ENCODE measurements at places on chromosomes 4 and X.

GRCh38 chrX:104118765-104119164 is 6.4 kb downstream of the ZCCHC18 start:
- no peak for DNase-seq

- no peak for DNase-seq
Measured at GRCh38 chrX:28880136-28880535, 292.9 kb downstream of the IL1RAPL1 start.

DNA sequence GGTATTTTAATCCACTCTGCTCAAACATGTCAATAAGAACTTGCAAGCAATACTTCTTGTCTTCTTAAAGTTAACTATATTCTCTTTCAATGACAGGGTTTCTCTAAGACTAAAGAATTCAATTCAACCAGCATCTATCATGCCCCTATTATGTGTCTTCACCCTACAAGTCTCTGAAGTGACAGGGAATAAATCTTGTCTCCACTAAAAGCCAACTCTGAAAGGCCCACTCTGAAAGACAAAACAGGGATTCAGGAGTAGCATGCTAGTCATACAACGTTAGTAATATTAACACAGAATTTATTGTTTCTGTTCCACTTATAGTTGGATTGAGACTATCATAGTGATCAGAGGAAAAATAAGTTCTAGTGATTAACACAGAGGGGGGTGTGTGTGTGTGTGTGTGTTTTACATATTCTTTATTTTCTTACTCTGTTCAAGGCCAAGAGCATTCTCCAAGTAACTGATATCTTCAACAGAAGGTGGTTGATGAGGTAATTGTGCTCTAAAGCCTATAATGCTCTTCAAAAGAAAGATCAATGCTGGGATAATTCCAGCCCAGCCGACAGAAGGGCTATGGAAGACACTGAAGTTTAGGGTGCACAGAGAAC is 122.4 kb upstream of the DCLK2 start:
- DNase-seq, result no peak

DNA sequence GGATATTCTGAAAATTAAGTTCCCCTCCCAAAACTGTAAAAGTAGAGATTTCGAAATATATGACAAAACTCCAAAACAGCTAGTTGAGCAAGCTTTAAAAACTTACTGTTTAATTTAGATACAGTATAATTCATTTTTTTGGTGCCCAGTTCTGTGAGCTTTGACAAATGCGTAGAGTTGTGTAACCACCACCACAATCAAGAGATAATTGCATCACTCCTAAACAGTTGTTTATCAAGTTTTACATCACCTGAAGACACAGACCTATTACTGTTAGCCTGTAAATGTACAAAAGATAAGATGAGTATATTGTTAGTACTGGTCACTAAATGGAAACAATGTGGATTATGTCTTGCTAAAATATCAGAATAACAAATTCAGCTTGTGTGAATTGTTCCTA is 62.3 kb downstream of the ALG13 start:
- no peak for DNase-seq

GRCh38 chrX:155293771-155294170 is 29.5 kb upstream of the RAB39B start:
- DNase-seq, result no peak

GRCh38 chr4:133668061-133668851 is 519.2 kb downstream of the PCDH10 start:
- DNase-seq, result no peak

GRCh38 chr4:147175460-147176025 is 229.9 kb upstream of the TTC29 start:
- DNase-seq, result no peak

DNA sequence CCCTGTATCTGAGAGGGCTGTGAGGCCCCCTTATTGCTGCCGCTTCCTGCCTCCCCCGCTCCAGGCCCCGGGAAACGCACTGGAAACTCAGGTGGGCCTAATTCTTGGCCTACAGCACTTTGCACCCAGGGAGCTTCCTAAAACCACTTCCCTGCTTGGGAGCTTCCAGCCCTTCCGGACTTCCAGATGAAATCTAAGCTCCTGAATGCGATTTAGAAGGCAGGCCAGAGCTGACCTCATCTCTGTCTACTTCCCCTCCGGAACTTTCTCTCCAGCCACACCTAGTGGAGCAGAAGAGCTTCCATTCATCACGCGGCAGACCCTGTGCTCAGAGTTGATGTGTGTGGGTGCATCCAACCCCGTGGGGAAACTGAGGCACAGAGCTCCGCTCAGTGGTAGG is 84.2 kb downstream of the SORCS2 start:
- DNase-seq, result no peak

GRCh38 chrX:38935561-38935960 is 134.3 kb downstream of the MID1IP1 start:
- no peak for DNase-seq

- no peak for DNase-seq
Measured at GRCh38 chrX:155434906-155435743, 23.3 kb downstream of the F8A3 start.

DNA sequence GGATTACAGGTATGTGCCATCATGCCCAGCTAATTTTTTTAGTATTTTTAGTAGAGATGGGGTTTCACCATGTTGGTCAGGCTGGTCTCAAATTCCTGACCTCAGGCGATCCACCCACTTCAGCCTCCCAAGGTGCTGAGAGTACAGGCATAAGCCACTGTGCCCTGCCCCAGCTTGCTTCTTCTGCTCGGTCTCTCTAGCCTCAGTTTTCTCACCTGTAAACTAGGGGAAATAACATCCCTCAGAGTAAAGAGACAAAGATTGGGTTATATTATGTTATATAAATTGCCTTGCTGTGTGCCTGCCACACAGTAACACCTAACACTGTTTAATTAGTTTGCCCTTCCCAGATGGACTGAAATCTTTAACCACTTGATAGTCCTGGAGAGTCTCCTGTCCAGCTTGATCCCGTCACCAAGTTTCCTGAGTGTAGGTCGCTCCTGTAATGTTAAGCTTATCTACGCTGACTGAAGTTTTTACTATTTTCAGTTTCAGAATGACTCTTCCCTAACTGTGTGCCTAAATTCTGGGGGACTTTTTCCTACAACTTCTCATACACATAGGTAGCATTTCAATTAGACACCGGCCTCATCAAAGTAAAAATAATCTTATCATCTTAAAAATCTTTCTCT is 412.7 kb upstream of the TENM3 start:
- DNase-seq, result no peak

DNA sequence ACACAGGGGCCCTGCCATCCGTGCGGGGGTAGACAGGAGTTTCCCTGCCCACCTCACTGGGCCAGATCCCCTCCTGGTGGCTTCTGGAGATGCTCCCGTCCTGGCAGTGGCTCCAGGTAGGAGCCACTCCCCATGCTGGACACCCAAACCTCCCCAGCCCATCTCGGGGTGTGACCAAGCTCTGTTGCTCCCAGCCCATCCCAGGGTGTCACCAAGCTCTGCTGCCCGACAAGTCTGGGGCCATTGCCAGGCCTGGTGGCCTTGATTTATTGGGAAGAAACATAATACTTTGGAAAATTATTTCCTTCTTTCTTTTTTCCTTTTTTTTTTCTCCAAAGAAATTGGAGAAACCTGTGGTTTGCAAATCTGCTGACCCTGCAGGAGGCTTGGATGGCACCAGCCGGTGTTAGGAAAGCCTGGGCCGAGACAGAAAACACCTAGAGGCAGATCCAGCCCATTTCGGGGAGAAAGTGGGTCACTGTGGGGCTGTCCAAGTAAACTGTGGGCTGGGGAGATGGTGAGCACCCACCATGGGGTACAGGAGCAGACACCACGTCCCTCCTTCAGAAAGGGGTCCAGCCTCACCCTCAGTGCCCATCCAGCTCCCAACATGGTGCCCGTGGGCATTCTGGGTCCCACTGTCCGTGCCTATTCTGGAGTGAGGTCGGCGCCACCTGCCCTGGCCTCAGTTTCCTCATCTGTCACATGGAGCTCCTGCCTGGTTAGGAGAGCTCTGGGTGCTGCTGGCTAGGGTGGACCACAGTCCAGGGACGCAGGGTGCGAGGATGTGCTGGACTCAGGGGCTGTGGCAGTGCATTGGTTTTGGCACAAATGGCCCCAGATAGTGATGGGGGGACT is 59.4 kb upstream of the ADRA2C start:
- DNase-seq, result no peak

GRCh38 chr4:174041555-174042105 is 241.8 kb downstream of the FBXO8 start:
- DNase-seq, result no peak

GRCh38 chrX:134607523-134607922 is 50.7 kb downstream of the PLAC1 start:
- no peak for DNase-seq

DNA sequence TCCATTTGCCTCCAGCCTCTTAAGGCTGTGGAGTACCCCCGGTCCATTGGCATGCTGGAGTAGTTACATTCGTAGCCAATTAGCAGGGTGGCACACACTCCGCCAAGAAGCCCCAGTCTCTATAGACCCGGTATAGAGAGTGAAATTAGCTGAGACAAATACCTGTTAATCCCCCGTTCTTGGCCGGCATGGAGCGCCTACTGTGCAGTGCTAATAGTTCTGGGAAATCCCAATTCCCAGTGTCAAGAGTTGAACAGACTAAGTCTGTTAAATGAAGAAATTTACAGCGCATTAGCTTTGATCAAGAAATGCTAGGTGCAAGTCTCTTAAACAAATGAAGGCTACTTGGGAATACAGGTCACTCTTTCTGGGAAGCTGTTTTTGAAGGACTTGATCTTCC is 127.8 kb upstream of the ARX start:
- DNase-seq, result no peak

DNA sequence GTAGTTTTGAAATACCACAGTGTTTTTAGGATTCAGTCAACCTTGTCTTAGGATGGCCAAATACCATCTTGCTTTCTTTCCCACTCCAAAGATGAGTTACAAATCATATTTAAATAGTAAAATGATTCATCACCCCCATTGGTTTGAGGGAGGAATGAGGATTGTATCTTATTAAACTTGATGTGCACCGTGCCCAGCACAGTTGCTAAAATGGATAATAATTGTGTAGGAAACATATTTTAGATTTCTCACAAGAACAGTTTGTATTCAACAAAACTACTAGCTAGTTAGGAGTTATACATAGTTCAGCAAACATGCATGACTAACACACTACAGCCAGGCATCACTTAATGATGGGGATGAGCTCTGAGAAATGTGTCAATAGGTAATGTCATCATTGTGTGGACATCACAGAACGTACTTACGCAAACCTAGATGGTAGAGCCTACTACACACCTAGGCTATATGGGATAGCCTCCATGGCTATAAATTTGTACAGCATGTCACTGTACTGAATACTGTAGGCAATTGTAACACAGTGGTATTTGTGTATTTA is 245.4 kb downstream of the FBXW7 start:
- no peak for DNase-seq

DNA sequence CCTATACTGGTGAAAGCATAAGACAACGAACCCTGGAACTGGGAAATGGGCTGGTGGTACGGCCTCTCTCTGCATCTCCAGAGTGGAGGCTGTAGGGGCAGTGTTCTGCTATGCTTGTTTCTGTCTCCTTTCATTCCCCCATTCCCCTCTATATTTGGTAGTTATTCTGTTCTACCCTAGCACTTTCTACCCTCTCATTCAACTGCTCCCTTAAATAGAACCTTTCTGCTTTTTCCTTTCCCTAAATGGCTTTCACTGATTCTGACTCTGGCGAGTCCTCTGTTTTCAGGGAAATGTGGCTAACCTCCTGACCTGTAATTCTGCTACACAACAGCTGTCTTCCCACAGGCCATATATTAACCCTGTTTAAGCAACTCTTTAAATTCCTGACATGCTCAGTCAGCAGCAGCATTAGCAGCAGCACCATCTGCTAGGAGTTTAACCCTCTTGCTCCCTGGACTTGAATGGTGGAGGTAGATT is 94.2 kb downstream of the CXCL13 start:
- no peak for DNase-seq

DNA sequence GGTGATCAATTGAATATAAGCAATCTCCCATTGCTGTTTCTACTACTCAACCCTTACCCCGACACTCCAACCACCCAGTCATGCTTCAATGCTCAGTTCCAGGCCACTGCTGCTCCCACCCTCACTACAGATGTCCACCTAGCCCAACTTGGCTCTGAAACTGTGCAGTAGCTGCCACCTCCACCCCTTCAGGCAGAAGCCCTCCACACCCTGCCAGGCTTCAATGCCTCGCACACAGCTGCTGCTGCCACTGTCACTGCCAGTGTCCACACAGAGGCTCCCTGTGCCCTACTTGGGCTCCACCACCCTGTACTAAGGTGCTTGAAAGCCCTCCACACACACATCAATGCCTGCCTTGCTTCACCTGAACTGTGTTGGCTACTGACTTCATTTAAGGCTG is 34.6 kb downstream of the LAMTOR3 start:
- DNase-seq, result no peak

DNA sequence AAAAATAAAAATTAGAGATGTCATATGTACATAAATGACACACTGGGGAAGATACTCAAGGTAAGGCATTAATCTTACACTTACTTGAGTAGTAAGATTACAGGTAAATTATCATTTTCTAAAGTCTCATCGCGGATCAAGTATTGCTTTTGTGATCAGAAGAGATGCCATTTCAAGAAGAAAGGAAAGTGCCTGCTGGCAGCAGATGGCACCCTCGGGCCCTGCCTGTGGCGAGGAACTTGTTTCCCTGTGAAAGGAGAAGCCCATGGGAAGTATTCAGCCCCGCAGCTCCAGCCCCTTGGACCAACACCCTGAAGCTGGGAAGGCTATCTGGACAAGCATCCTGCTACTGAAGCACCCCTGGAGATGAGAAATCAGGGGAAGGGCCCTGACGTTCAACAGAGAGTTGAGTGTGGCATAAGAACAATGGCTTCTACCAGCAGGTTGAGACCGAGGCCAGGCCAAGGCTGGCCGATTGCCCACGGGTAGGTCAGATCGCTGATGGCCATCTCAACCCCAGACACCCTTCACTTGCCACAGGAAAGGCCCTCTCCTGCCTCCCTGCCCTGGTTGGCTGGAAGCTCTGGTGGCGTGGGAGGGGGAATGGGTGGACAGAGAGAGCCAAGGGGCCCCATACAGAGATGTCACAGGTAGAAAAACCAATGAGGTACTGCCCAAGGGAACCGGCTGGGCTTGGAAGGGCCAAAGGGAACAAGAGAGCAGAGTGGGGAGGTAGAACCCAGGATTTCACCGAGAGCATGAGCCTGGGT is 18.8 kb upstream of the MXD4 start:
- DNase-seq, result no peak

DNA sequence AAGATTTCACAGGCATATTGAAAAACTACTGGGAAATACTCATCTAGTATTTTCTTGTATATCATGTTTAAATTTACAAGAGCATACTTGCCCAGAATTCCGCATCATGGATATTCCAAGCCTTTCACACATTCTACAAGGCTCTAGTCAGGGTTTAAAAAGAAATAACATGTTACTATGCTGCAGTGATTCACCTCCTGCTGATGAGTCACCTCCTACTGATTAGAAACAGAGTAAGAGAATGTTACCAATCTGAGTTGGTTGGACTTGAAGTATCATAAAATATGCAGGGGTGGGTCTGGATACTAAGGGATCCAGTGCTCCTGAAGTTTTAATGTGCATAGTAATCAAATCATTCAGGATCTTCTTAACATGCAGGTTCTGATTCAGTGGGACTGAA is 192.0 kb upstream of the ANK2 start:
- no peak for DNase-seq
